ENCODE measurements at places on chromosomes 6 and 20.

- no peak for DNase-seq
These were observed 695.9 kb downstream of the EPHA7 start for GRCh38 chr6:92723390-92723931.

- DNase-seq = no peak
These were observed 15.0 kb downstream of the COL9A3 start for GRCh38 chr20:62831854-62832211.

DNA sequence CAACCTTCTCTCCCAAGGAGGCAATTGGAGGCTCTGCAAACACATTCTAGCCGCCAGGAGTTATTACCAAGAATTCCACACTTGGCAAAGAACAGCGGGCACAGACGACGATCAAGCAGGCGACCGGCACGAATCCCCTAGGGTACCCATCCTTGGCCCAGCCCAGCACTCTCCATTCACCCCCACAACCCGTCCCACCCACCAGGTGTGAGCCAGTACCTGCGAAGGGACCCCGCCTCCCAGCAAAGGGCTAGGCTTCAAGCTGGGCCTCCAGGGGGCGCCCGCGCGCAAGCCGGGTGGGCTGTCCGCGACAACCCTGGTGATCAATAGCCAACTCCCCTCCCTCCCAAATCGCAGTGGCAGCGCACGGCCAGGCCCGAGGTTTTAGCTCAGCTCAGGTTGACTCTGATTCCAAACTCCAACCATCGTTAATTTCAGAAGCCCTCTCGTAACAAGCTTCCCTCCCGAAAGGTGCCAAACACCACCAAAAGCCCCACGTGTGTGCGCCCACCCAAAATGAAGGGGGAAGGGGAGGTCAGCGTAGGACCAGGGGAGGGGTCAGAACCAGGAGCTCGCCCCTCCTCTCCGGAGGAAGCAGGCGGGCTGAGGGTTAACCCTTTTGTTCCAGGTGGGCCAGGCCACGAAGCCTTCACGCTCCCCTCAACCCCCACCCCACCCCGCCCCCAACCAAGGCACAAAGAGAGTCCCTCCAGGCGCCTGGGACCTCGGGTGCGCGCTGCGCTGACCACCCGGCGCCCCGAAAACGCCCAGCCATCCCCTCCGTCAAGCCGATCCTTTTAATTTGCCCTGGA lies 2.1 kb downstream of the SALL4 start:
- peak; percentile 72 for DNase-seq

GRCh38 chr6:105560611-105561066 lies 157.8 kb upstream of the PREP start:
- DNase-seq = no peak

DNA sequence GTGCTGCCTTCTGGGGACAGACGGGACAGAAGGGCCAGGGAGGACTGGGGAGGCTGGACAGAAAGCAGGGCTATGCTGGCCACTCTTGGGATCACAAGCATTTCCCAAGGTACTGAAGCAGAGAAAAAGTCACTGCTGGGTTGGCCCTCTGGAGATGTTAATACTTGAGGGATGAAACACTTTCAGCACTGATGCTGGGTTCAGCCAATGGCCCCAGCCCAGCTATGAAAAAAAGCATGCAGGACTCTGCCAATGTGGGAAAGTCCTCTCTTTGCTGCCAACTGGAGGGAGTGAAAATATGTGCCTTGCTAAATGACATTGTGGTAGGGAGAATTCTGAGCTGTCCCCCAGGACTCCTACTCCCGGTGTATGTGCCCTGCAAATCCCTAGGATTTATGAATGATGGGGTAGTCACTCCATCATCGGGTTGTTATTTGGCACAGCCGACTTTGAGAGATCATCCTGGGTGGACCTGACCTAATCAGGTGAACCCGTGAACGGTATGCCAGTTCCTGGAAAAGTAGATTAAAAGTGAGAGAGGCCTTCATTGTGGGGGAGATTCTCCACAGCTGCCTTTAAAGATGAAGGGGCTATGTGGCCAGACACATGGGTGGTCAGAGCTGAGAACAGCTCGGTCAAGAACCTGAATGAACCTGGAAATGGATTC lies 119.9 kb upstream of the TRAF3IP2 start:
- DNase-seq = no peak

DNA sequence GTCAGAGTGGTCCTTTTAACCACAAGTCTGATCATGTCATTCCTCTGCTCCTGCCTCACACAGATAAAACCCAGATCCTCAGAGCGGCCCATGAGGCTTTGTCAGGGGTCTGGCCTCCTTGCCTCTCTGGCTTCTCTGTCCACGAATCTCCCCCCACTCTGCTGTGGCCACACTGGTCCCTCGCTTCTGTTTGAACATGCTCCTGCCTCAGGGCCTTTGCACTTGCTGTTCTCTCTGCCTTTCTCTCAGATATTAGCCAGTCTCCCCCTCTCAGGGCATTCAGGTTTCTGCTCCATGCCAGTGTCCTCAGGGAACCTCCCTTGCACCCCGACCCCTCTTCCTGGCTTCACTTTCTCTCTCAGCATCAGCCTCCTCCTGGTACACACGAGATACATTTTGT lies 518.5 kb downstream of the PREX1 start:
- no peak for DNase-seq

GRCh38 chr6:24494821-24495795 lies at the start of gene ALDH5A1:
Gene ALDH5A1 (plus strand): TSS chr6:24494969. CDS start chr6:24494997, 28 bp downstream.
- DNase-seq = peak; percentile 53

DNA sequence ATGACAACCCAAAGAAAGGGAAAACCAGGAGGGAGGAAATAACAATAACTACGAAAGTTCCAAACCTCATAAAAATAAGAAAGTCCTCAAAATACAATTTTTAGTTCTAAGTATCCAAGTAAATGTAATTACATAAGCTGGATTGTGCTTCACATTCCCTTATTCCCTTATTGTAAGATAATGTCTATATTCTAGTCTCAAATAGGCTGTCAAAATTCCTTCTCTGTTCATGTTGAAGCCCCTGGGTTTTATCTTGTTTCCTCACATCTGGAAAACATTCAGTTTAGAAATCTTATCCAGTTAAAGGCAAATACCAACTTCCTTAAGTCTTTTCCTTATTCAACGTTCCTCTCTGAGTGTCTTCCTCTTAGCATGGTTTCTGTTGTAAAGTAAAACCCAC lies 282.3 kb downstream of the CD109 start:
- DNase-seq = no peak

DNA sequence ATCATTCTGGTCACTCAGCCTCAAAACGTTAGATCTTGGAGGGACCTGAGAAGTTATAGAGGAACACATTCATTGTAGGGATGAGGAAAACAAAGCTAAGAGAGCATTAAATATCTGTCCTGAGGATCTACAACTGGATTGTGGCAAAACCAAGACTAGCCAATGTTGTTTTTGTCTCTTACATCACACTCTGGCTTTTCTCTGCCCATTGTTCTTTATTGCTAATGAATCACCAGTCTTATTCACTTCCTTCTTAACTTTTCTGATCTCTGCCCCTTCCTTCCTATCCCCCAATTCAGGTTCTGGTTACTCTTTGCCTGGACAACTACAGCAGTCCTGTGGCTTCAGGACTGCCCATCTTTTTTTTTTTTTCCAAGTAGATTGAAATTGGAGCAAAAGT lies 57.0 kb upstream of the PREP start:
- DNase-seq = no peak

GRCh38 chr6:41058783-41059181 lies 5.8 kb downstream of the APOBEC2 start:
- no peak for DNase-seq
